GF-D8 (cell line): ENCODE measurements at places on chromosomes 13 and 19.
A peak's percentile ranks its signal among the peaks of the same experiment; 100 is the strongest.

DNA sequence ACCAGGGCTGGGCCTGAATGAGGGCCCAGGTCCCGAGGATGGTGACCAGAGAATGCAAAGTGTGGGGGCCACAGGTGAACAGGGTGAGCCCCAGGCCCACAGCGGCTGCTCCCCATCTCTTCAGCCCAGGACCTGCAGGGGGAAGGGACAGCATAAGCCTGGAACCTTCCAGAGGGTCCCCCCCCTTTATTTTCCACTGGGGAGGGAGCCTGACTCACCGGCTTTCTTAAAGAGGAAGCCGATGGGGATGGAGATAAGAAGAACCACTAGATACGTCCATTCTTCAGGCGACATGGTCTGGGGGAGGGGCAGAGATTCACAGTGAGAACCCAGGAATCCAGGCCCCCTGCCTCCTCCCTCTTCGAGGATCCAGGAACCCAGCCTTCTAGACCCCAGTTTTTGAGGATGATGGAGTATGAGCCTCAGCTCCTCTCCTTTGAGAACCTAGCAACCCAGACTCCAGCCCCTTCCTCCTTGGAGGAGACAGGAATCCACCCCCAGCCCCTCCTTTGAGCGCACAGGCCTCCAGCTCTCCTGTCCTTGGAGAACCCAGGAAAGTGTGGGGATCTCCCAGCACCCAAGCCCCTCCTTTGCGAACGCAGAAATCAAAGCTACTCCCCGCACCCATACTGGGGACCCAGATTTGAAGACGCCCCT lies 1.0 kb downstream of the MBOAT7 start:
- peak; percentile 91 for DNase-seq

DNA sequence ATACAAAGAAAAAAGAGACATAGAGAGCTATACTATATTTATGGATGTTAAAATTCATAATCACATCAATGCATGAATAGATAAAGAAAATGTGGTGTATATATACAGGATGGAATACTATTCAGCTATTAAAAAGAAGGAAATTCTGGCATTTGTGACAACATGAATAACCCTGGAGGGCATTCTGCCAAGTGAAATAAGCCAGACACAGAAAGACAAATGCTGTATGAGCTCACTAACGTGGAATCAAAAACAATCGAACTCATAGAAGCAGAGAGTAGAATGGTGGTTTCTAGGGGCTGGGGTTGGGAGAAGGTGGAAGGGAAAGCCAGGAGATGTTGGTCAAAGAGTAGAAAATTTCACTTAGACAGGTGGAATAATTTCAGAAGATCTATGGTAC lies 24.0 kb downstream of the UTP14C start:
- no peak for DNase-seq

DNA sequence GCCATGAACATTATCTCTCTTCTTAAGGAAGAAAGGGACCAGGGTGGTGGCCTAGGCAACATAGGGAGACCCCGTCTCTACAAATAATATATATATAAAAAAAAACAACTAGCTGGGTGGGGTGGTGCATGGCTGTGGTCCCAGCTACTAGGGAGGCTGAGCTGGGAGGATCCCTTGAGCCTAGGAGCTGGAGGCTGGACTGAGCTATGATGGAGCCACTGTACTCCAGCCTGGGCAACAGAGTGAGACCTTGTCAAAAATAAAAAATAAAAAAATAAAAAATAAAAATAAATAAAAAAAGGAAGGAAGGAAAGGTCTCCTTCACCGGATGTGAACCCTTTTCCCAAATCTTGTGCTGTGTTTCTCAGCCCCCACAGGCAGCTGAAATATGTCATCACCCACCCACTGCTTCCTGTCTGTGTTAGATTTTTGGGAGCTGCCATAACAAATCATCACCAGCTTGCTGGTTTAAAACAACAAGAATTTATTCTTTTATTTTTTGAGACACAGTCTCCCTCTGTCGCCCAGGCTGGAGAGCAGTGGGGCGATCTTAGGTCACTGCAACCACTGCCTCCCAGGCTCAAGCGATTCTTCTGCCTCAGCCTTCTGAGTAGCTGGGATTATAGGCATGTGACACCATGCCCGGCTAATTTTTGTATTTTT lies 9.5 kb upstream of the TSPAN16 start:
- DNase-seq: no peak

DNA sequence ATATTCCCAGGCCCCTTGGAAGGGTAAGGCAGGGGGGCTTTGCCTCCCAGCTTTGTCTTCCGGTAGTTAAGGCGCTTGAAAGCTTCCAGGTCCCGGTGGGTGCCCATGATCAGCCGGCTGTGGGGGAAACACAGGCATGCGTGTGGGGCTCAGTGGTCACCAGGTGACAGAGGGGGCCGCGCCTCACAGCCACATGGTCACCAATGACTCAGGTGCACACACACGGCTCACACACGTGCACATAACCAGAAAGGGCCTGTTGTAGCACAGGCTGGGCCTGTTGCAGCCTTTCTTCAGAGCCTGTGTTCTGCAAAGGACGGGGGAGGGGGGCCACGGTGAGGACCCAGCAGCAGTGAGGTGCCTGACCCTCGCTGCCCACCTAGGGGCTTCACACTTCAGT lies 5.9 kb downstream of the NANOS3 start:
- DNase-seq: no peak

DNA sequence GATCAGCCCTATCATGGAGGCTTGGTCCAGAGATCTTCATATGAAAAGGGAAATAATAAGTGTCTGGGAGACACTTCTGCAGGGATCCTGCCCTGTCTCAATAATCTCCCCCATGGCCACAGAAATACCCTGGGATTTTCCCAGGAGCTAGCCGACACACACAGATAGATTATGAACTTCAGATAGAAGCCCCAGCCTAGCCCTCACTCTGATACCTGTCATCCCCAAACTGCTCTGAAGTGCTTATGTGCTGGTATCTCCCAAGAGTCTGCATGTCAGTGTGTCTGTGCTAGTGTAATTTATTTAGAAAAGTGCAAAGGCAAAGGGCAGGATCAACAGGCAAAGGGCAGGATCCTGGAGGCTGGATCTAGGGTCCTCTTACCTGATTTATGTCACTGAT lies 38.7 kb upstream of the ZNF766 start:
- DNase-seq: no peak

GRCh38 chr13:48849515-48849914 lies 126.2 kb upstream of the FNDC3A start:
- no peak for DNase-seq

GRCh38 chr13:78192716-78193115 lies 274.1 kb upstream of the EDNRB start:
- no peak for DNase-seq

GRCh38 chr19:34994643-34995541 lies 5.2 kb upstream of the GRAMD1A start:
- DNase-seq: no peak

DNA sequence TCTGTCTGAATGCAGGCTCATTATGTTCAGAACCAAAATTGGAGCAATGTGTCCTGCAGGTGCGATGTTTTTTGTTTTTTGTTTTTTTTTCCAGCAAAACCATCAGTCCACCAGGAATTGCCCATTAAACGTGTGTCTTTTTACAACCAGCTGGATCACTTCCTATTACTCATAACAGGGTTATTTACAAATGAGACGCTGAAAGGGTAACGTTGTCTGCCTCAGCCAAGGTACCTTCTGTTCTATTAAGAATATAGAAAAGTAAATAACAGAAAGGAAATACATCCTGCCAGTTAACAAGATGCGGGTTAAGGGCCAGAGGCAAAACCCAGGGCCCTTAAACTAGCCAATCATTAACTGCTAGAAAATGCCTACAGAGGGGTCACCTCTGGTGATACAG lies 590.4 kb downstream of the TBC1D4 start:
- DNase-seq: no peak

DNA sequence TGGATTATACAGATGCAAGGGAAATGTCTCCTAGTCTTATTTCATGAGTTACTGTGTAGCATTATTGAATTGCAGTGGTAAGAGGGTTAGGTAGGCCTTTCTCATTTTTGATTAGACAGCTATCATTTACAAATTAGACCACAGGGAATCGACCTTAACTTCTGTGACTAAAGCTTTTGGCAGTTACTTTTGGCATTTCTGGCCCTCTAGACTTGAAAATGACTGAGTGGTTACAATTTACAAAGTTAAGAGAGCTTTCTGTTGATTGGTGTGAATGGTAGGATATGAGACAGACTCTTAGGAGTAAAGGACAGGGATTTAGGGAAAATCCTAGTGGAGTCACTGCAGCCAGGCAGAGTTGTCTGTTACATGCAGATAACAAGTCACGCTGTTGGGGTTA lies 86.1 kb downstream of the GGACT start:
- DNase-seq: no peak

DNA sequence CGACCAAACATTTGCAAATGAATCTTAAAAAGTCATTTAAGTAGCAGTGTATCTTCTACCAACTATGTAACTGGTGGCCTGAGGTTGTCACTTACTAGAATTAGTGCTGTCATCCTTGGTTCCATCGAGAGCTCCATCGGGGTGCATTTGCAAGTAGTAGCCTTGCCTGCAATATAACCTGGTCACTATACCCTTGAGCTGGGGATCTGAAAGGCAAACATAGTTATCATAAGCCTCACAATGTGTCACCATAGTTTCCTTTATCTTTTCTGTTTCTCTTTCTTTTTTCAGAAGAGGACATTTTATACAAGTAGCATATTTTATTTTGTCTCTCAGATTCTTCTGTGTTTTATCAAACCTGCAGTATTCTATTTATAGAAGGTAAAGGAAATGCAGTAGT lies 422.6 kb downstream of the ITGBL1 start:
- DNase-seq: no peak

GRCh38 chr19:2081873-2082810 lies 14.0 kb downstream of the MOB3A start:
- no peak for DNase-seq

DNA sequence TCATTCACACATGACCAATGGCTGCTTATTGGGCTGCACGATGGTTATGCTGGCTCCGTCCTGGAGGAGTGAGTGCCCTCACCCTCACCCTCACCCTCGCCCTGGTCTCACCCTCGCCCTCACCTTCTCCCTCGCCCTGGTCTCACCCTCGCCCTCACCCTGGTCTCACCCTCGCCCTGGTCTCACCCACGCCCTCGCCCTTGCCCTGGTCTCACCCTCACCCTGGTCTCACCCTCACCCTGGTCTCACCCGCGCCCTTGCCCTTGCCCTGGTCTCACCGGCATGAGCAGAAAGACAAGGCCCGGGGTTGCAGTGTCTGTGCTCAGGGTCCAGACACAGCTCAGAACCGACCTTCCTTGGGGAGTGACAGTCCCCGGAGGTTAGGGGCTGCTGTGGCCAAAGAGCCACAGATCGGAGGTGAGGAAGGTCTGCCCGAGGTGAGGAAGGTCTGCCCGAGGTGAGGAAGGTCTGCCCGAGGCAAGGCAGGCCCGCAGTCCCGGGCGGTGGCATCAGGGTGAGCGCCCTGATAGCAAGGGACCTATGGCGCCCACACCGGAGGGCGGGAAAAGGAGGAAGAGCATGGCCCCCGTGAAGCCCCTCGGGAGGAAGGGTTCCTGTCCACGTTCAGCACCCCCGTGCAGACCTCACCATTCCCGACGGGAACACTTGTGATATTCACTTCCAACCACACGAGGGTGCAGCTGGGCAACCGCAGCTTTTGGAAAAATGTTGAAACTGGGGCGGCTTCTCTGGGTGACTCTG lies 65.6 kb downstream of the MCF2L start:
- DNase-seq: peak; percentile 13

DNA sequence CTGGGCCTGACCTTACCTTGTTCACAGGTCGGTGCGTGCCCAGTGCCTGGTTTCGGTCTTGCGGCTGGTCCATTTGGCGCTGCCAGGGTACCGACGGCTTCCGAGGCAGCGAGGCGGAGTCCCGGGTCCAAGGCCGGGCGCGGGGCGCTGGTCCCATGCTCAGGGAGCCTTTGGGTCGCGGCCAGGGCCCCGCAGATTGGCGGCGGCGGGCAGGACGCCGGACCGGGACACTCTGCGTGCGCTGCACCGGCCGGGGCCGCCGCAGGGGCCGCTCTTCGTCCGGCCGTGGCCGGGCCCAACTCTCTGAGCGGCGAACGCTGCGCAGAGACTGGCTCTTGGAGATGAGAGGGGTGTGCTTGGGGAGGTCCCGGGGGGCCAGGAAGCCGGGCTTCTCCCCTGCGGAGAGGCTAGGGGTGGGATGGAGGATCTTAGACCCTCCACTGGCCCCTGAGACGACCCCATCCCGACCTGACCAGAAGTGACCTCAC lies 3.4 kb upstream of the WIZ start:
- DNase-seq: no peak

DNA sequence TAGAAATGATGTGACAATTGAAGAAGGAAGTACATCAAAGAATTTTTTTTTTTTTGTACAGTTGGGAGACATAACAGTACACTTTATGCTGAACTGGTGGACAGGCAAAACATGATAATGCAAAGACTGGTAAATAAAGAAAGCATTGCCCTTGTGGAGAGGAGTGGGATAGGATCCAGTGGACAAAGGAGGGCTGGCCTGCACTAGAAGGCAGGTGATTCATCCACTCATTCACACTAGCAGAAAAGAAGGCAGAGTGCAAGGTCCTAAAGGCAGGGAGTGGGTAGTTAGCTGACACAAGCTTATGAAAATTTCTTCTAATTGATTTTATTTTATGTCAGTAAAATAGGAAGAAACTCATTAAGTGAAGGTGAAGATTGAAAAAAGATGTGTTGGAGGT lies 17.6 kb upstream of the NALCN start:
- no peak for DNase-seq

GRCh38 chr13:109113427-109113826 lies 484.0 kb downstream of the MYO16 start:
- DNase-seq: no peak

GRCh38 chr19:14871619-14872230 lies 14.2 kb downstream of the OR7A17 start:
- DNase-seq: no peak
